ENCODE measurements at places on chromosomes 12 and 14.

DNA sequence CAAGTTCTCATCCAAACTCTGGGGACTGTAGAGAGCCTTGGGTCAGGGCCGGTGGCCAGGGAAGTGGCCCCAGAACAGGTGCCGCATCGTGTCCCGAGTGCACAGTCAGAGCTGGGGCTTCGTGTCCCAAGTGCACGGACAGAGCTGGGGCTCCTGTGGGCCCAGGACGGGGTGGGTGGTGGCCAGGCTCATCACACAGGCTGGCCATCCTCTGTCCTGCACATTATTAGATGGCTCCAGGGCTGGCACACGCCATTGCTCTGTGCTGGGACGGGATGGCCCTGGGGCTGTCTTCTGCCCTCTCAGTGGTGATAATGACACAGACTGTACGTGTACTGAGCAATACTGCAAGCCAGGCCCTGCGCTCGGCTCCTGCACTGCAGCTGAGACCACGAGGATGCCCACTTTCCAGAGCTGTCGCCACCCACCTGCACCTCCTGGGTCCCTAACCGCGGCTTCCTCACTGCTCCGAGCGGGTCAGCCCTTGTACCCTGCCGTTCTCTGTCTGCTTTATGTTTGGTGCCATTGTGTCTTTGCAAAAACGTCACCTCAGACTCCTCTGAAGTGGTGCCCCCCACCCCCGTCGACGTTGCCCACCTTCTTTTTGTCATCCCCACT lies 1.9 kb downstream of the FBRSL1 start:
- DNase-seq = no peak

DNA sequence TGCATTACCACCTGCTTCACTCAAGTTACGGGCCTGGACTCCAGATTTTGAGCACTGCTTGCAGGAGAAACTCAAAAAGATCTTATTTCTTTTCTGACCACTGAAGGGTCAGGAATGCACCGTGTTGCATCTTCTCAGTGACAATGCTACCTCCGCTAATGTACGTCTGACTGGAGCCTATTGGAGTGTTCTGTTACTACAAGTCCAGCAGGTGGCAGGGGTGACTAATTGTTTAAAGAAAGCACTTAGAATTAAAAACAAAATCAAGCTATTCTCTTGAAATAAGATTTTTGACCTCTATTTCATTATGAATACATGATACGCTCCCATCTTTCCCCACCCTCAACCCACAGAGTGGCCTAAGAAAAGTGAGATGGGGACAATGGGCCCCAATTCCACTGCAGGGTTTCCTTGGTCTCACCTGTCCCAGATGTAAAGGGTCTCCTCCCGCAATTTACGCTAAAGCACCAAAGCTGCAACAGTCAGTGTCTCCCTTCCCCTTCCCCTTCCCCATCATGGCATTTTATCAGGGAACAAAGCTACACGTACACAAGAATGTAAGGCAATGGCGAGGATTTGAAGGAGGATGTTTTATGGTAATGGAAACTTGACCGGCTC lies 2.2 kb downstream of the TBPL2 start:
- DNase-seq = no peak

- no peak for DNase-seq
These were observed 863.3 kb downstream of the BCL11B start for GRCh38 chr14:98408713-98409112.

- DNase-seq = no peak
These were observed 34.2 kb downstream of the PPM1H start for GRCh38 chr12:62900686-62901272.

GRCh38 chr14:90042496-90043252 lies 19.1 kb upstream of the KCNK13 start:
- no peak for DNase-seq

DNA sequence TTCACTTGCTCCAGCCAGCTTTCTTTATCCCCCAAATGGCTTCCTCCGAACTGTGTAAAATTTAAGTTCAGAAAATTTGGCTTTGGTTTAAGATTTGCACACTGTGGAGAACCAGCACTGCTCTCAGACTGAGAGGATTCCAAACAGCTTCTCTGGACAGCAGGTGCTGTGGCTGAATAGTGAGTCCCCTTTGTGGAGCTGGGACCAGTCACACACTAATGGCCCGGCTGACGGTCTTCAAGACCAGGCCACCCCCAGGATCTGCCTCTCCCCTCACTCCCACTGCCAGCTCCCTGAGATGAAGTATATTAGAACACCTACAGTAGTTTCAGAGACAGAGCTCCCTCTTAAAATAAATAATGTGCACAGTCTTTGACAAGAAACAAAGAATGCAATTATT lies 267.3 kb downstream of the BCAT1 start:
- no peak for DNase-seq

DNA sequence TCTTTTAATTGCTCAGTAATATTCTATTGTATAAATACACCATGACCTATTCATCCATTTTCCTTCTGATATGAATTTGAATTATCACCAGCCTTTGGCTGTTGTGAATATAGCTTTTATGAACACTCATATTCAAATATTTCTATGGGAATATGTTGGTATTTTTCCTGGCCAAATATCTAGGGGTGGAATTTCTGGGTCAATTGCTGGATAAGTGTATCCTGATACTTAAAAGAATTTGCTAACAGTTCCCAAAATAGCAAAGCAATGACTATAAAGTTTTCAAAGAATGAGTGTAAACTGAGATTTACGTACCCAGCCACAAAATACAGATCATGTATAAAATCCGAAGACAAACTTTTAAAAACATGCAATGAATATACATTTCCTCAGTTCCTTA lies 148.7 kb upstream of the CLEC14A start:
- no peak for DNase-seq

DNA sequence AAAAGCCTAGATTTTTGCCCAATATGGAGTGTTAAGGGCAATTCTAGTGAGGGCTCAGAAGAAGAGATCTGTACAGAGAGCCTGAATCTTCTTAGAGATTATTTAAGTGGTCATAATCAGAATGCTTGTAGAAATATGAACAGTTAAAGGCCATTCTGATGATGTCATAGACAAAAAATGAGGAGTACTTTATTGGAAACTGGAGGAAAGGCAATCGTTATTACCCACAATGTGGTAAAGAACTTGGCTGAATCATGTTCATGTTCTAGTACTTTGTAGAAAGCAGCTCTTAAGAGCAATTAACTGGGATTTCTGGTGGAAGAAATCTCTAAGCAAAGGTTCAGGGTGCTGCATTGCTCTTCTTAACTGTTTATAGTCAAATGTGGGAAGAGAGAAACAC lies 36.4 kb upstream of the SYT10 start:
- no peak for DNase-seq

DNA sequence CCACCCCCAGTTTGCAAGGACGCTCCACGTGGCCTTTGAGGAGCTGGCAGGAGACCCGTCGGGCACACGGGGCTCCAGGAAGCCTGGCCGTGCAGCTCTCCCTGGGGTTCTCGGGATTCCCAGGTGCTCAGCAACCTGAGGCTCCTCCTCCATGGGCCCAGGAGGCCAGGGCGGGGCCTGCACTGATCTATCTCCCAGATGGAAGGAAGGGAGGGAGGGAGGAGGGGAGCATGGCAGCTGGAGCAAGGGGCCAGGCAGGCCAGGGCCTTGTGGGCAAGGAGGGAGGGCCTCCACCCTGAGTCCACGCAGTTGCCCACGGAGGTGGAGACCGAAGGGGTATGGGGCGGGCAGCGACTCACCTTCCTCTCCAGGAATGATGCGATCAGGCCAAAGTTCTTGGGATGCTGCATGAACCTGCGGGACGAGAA lies 127.3 kb downstream of the RFLNA start:
- DNase-seq = no peak

GRCh38 chr12:835754-836518 lies 83.6 kb downstream of the WNK1 start:
- no peak for DNase-seq

DNA sequence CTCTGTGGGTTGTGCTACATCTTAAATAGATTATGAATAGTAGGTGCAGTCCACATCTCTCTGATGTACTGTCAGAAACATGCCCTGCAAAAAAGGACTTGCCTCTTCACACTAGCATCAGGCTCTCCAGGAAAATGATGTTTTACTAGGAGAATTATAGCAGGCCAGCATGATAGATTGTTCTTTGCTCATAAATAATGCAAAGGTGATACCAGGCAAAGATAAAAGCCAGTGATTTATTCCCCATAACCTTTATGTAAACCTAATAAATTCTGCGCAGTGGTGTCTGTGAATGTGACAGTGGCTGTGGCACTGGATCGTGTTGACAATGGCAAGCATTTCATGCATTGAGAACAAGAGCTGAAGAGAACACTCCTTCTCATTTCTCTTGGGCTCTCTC lies 646.5 kb upstream of the SEL1L start:
- DNase-seq = no peak

GRCh38 chr14:21496453-21496852 lies 14.7 kb downstream of the METTL3 start:
- DNase-seq = no peak

- DNase-seq = no peak
These were observed 255.2 kb upstream of the NAV3 start for GRCh38 chr12:77575376-77575919.

DNA sequence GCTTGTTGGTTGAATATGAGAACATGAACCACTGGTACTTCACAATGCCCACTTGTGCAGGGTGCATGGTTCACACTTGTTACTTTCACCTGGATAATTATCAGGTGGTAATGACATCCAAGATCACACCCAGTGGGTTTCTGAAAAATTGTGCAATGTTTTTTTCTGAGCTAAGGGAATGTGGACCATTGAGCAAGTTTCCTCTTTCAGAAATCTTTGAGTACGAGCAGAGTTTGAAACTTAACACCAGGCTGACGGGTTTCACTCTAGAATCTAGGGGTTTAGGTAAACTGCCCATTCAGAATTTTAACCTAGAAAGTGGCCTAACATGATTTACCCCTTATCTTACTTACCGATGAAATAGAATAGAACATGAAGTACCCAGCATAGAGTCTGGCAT lies 389.6 kb downstream of the PAWR start:
- DNase-seq = no peak

DNA sequence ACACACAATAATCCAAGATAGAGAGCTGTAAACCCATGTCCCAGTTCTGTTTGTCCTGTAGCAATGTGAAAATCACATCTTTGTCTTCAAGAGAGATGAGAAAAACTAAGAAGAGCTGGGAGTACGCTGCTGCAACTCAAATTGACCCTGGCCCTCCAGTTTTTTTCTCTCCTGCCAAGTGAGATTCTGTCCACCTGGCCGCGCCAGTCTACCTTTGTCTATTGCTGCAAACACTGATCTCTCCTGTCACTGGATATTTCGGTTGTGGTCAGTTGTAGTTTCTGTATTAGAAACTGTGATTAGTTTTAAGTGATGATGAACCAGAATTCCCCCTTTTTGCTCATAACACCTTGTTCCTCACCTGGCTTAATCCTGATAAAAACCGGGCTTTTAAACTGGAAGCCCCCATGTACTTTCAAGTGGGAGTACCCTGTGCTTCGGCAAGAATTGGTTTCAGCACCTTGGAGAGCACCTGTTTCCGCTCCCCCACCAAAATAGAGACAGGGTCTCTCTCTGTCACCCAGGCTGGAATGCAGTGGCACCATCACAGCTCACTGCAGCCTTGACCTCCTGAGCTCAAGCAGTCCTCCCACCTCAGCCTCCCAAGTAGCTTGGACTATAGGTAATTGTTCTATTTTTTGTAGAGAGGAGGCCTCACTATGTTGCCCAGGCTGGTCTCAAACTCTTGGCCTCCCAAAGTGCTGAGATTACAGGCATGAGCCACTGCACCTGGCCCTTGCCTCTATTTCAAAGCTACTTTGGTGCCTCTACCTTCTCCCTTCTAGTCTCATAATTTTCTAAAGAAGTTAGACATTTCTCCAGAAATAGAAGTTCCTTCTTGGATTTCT lies 156.8 kb downstream of the PHETA1 start:
- DNase-seq = no peak

Data from stimulated activated CD4-positive, alpha-beta T cell treated with anti-CD3 and anti-CD28 coated beads, Interleukin-1b, Interleukin-23, amount 100 ng/mL, for 1 hour (primary cell).